ENCODE measurements at places on chromosomes 4 and X.

- no peak for DNase-seq
Measured at GRCh38 chr4:69044247-69044646, 52.0 kb upstream of the UGT2B7 start.

GRCh38 chrX:9285342-9285771 lies 179.5 kb upstream of the TBL1X start:
- DNase-seq = no peak

- no peak for DNase-seq
Measured at GRCh38 chr4:74397748-74398426, 32.9 kb downstream of the EREG start.

DNA sequence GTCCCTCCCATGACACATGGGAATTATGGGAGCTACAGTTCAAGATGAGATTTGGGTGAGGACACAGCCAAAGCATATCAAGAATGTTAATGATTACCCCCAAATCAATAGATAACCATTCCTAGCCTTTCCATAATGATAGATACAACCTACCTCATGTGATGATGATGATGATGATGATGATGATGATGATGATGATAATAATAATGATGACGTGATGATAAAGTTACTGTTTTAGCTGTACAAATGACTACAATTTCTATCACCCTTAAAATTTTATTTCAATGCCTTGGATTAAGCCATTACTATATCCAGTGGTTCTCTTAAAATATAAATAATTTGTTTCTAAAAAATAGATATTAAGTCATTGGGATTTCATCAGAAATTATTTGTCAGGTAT lies 55.2 kb upstream of the NLGN4X start:
- DNase-seq = no peak

- DNase-seq = no peak
Measured at GRCh38 chr4:175412161-175412560, 399.9 kb downstream of the GPM6A start.

DNA sequence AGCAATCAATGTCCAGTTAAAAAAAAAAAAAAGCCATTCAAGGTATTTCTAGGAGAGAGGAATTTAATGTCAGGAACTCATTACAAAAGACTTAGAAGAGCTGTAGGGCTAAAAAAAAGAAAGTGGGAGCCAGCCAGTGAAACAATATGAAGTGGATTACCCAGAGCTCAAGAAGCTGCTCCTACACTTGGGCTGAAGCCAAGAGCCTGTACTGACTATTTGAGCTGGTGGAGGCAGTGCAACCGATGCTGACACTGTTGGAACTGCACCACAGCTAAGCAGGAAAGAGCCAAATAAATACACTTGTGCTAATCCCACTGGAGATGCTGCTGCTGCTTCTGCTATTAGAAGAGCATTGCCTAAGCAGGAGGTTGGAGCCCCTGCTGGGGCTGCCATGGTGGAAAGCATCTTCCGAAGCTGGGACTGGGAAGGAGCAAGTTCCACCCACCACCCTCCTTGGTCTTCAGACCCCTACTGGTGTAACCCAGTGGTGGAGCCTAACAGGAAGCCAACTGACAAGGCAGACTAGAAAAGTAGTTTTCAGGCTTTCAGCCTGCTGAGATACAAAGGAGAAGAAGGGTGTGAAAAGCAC lies 65.4 kb downstream of the CXXC4 start:
- no peak for DNase-seq

- no peak for DNase-seq
Measured at GRCh38 chrX:3678328-3678727, 35.1 kb downstream of the PRKX start.

- DNase-seq = no peak
Measured at GRCh38 chr4:21819086-21819485, 129.5 kb downstream of the KCNIP4 start.

DNA sequence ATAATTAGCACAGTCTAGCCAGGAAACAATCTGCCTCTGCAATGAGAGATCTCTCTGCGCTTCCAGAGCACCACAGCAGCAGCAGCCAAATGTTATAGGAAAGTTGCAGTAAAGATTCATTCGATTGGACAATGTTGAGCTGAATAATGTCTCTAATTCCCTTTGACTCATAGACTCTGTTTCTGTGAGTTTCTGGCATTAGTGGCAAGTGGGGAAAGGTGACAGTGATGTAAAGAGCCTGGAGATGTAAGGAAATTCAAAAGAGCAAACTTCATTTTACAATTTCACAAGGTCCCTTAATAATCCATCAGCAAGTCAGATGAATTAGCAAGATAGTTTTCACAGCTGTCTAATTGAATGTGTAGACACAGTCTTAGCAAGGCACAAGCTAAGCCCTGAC lies 184.4 kb downstream of the VEGFC start:
- DNase-seq = no peak

- no peak for DNase-seq
Measured at GRCh38 chrX:102063445-102064074, 61.9 kb upstream of the TCEAL2 start.

DNA sequence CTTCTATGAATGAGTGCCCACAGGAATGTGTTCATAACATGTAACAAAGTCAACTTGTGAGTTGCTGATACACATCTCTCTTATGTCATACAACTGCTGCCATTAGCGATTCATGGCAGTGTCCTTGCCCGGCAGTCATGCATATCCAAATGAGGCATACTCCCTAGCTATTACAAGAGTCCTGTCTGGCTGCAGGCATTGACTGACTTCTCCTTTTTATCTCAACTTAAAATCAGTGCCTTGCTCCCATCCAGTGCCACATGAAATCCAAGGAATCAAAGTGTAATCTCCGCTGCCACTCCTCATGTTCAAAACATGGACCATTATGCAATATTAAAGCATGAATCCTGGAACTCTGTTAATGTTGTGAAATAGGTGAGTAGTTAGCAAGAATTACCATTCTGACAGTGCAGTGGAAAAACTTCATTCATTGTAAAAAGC lies 348.9 kb upstream of the FTHL17 start:
- no peak for DNase-seq

Measured in iPS DF 6.9 (cell line).